Astrocyte (in vitro differentiated cells and primary cell): ENCODE measurements at places on chromosomes 2 and 18. TPM values are rescaled to one million over a fixed set of nuclear protein-coding genes. Genes with fewer than 3 reads are reported as not detected.

Gene PRKCE
- total RNA-seq: 11.2 and 12.8 TPM in 2 replicates

GRCh38 chr2:234497594-234498235 lies 834 bp upstream of the ARL4C start:
- H3K4me1 ChIP-seq: peaks cover 12% of the 10 kb centered on the region
- H3K27ac ChIP-seq: peak overlapping the region; percentile 61
- H3K36me3 ChIP-seq: no peaks in the 10 kb centered on the region
- H3K4me3 ChIP-seq: peak overlapping the region; percentile 32
- no peak for DNase-seq

Gene COLEC11
- total RNA-seq: not detected in 2 replicates

Gene RAD51AP2
- 0.10 TPM in 1 of 2 replicates, not detected in the other for total RNA-seq

Gene PID1
- total RNA-seq: 10.7 and 13.6 TPM in 2 replicates

DNA sequence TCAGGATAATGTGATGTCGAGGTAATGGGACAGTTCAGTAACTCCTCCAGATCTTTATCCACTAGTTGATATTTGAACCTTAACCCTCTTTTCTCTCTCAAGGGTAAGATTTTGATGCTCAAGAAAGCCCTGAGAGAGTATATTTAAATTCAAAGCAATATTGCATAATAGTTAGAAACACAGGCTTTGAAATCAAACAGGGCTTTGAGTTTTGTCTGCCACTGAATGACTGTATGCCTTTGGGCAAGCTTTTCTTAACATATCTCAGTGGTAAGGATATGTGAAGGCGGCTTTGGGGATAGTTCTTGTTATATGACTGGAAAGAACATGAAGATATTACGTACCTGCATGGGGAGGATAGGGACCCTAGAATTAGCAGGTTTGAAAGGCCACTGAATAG lies 11.1 kb downstream of the ITPRID2 start:
- peaks cover 83% of the 10 kb centered on the region for H3K36me3 ChIP-seq
- peaks cover 7% of the 10 kb centered on the region for H3K4me1 ChIP-seq
- no peak overlapping the region for H3K4me3 ChIP-seq
- no peaks in the 10 kb centered on the region for H3K27me3 ChIP-seq

- no peak for DNase-seq
- peaks cover 20% of the 10 kb centered on the region for H3K4me1 ChIP-seq
- no peak overlapping the region for H3K27ac ChIP-seq
These were observed 33.1 kb downstream of the LHCGR start for GRCh38 chr2:48722391-48722790.

DNA sequence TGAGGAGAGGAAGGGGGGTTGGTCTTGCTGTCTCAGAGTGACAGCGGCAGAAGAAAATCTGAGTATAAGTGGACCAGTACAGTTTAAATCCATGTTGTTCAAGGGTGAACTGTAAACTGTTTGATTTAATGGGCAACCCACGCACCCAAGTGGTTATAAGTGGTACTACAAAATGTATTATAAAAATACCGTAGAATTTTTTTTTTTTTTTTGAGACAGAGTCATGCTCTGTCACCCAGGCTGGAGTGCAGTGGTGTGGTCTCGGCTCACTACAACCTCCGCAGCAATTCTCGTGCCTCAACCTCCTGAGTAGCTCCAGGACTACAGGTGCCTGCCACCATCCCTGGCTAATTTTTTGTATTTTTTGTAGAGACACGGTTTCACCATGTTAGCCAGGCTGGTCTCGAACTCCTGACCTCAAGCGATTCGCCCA lies 2.1 kb upstream of the CHCHD5 start:
- H3K27ac ChIP-seq: no peak overlapping the region
- no peaks in the 10 kb centered on the region for H3K27me3 ChIP-seq
- H3K36me3 ChIP-seq: no peaks in the 10 kb centered on the region
- peaks cover 16% of the 10 kb centered on the region for H3K4me1 ChIP-seq
- H3K4me3 ChIP-seq: no peak overlapping the region
- peak; percentile 30 for DNase-seq

DNA sequence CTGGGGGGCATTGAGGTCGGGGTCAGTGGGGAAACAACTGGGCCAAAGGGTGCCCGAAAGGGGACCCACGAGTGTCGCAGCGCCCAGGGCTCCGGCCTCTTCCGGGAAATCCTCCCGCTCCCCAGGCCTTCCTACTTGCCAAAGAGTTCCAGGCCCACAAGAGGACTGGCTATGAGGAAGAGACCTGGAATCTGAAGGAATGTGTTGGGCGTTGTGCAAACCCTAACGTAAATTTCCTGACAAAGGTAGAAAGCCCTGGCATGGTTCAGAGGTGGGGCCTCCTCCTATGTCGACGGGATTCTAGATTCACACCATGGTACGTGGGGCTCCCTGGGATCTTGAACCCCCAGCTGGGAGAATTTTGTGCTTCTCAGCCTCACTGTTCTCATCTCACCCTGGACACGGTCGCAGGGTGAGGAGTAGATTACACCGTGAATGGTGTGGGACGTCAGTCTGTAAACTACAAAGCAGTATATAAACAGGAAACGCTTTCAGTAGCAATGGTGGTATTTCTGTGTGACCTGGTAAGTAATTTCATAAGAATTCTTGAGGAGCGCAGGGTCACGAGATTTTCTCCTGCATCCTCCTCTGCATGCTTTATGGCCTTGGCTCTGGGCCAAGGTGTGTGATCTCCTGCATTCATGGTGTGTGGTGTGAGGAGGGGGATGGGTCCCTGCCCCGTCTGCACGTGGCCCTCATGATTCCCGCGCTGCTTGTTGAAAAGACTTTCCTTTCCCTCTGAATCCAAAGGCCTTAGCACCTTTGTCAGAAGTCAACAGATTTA lies 868 bp downstream of the HSBP1L1 start:
- no peaks in the 10 kb centered on the region for H3K27me3 ChIP-seq
- peak overlapping the region; percentile 59 for H3K27ac ChIP-seq
- peak; percentile 71 for DNase-seq
- peaks cover 32% of the 10 kb centered on the region for H3K4me1 ChIP-seq
- H3K4me3 ChIP-seq: peak overlapping the region; percentile 34

Gene BMP10
- not detected in 2 replicates for total RNA-seq

DNA sequence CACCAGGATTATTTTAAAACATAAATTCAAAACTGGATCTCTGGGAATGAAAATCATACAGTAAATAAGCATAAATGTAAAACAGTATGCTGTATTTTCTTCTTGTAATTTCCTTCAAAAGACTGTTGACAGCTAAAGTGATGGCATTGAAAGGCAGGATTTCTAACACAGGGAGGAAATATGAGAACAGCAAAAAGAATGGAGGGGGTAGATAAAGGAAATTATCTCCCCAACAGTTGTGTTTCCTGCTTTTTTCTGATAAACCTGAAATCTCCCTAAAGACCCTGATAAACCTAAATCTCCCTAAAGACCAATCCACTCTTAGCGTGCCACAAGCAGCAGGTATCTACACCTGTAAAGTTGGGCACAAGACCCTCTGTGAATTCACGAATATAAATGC lies 50.8 kb downstream of the PIAS2 start:
- no peak overlapping the region for H3K4me3 ChIP-seq
- no peaks in the 10 kb centered on the region for H3K27me3 ChIP-seq
- DNase-seq: no peak

GRCh38 chr18:28485918-28486317 lies 309.0 kb upstream of the CDH2 start:
- no peak overlapping the region for H3K4me3 ChIP-seq
- H3K36me3 ChIP-seq: no peaks in the 10 kb centered on the region
- no peaks in the 10 kb centered on the region for H3K27me3 ChIP-seq

Gene KCNF1
- total RNA-seq: 0.19 and 1.6 TPM in 2 replicates
